Activated CD4-positive, alpha-beta T cell treated with anti-CD3 and anti-CD28 coated beads, Interleukin-2, Interleukin-6, amounts not matched to agents 100 ng/mL and 50 ng/mL, durations not matched to agents 16 hours and 8 hours (primary cell): ENCODE measurements at places on chromosomes 11 and 22.

DNA sequence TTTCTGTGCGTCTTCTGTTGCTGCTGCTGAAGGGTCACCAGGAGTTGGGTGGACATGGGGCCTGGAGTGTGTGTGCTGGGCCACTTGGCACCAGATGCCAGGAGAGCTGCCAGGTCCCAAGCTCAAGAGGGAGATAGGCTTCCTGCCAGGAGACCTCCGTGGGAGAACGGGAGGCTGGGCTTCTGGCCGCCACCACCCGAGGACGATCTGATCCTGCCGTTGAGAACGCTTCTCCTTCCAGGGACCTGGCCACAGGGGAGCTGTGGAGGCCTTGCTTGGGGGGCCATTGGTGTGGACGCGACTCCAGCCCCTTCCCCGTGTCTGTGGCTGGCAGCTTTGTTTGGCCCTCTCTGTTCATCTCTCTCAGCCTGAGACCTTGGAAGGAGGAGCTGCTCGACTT lies 2.4 kb downstream of the BRSK2 start:
- no peak for DNase-seq

DNA sequence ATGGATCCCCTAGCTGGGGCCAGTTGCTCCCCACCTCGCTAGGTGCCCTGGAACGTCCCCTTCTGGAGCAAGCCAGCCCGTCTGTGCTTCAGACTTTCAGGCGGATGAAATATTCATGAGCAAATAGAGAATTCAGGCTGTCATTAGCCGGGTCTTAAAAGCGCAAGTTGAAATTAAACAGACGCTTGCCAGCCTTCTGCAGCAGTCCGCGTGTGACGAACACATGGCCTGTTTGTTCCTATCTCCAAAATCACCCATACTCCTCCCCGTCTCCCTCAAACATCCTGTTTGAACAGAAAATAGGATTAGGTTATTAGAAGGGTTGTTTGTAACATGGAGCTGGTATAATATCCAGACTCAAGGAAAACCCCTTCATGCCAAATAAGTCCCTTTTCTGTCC lies 38.7 kb downstream of the MYO18B start:
- no peak for DNase-seq

DNA sequence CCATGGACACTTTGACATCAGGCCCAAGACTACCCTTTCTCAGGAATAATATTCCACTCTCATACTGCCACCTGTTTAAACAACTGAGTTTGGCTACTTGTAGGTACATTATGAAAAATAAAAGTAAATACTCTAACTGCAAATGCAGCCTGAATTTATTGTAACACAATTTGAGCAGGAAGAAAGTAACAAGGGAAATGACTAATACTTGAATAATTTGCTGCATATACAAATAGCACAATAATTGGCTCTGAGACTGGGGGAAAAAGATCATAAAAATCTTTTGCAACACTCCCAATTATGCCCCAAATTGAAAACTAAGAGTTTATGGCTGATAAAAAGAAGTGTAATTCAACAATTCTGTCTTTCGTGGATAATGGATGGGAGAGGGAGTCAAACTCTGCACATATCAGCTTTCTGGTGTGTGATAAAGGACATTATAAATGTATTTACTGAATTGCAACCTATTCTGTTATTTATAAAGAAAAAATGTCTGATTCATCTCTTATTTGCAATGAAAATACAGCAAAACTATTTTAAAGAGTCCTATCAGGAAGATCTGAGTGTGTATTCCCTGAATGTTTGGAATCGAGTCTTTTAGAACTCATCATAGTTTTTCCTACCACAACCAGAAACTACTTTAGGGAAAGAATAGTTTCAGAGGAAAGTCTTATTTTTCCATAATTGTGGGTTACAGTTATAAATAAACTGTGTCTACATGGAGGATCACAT lies 359.0 kb downstream of the JRKL start:
- DNase-seq = no peak

GRCh38 chr11:120337355-120338106 lies 1.3 kb downstream of the ARHGEF12 start:
- no peak for DNase-seq

DNA sequence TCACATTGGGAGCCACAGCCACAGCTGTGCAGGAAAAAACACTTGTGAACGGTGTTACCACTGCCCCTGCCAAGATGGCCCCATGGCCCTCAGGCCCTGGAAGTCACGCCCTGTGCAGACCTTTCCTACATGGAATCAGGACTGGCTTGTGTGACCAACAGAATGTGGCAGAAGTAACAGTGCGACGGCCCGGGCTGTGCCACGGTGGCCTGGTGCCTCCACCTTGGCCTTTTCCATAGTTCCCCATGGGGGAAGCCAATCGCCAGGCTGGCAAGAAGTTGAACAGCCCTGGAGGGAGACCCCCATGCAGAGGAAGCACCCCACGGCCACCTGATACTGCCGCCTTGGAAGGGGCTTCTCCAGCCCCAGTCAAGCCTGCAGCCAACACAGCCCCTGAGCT lies 48.0 kb downstream of the DHCR7 start:
- no peak for DNase-seq

DNA sequence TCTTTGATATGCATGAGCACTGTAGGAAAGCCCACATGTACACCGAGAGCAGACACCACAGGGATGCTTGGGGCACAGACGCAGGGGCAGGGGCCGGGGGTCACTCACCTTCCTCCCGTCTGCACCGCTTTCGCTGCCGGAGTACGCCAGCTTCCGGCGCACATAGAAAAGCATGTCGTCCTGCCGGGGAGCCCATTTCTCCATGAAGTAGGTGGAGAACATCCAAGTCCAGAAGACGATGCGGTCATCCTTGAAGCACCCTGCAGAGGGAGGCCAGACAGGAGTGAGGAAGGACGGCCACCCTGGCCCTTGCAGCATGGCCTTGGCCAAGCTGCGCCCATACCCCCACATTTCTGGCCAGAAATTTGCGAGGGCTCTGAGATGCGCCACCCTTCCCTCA lies 28.8 kb downstream of the KIAA0930 start:
- no peak for DNase-seq

- DNase-seq = no peak
These were observed 92.3 kb upstream of the PAX6 start for GRCh38 chr11:31903225-31904074.

DNA sequence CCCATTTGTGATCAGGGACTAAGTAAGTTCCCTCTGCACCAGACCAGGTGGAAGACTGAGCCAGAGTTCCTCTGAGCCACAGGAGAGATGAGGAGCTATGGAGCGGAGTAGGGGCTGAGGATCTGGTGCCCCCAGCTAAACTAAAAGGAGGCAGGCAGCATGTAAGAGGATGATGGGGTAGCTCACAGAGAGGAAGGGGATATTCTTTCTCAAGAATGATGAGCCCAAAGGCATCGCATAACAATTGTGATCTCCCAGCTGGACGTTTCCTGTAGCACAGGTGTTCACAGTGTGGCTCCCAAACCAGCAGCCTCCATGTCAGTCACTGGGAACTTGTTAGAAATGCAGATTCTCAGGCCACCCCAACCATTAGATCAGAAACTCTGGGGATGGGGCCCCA lies 24.4 kb downstream of the ADAMTS8 start:
- no peak for DNase-seq

- DNase-seq = no peak
These were observed 55.0 kb upstream of the ARFGAP3 start for GRCh38 chr22:42912059-42912458.

GRCh38 chr11:19878520-19878919 lies 165.9 kb downstream of the NAV2 start:
- no peak for DNase-seq

DNA sequence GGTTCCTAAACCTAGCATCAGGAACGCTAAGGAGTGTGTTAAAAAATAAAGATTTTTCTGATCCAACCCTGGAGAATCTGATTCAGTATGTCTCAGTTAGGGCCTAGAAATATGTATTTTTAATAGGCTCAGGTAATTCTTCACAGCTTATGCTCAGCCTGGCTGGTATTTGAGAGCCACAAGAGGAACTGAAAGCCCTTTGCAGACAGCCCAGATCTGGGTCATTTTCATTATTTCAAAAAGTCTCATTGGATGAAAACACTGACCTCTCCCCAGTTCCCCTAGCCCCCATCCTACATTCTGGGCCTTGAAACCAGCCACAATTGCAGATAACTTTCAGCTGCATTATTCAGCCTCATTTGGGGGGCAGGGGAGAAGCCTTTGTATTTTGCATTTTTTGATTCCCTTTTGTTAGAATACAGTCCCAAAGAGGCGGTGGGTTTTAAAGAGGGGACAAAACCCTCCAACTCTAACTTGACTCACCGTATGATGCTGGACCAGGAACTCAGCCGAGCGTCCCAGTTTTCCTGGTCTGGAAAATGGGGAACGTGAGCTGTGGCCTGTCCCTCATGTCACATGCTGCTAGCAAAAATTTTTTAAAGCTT lies 66.0 kb upstream of the LARGE1 start:
- no peak for DNase-seq

- DNase-seq = no peak
These were observed 14.0 kb downstream of the CAPN5 start for GRCh38 chr11:77080643-77081210.

GRCh38 chr11:2768471-2769408 lies 68.9 kb upstream of the KCNQ1OT1 start:
- DNase-seq = no peak

DNA sequence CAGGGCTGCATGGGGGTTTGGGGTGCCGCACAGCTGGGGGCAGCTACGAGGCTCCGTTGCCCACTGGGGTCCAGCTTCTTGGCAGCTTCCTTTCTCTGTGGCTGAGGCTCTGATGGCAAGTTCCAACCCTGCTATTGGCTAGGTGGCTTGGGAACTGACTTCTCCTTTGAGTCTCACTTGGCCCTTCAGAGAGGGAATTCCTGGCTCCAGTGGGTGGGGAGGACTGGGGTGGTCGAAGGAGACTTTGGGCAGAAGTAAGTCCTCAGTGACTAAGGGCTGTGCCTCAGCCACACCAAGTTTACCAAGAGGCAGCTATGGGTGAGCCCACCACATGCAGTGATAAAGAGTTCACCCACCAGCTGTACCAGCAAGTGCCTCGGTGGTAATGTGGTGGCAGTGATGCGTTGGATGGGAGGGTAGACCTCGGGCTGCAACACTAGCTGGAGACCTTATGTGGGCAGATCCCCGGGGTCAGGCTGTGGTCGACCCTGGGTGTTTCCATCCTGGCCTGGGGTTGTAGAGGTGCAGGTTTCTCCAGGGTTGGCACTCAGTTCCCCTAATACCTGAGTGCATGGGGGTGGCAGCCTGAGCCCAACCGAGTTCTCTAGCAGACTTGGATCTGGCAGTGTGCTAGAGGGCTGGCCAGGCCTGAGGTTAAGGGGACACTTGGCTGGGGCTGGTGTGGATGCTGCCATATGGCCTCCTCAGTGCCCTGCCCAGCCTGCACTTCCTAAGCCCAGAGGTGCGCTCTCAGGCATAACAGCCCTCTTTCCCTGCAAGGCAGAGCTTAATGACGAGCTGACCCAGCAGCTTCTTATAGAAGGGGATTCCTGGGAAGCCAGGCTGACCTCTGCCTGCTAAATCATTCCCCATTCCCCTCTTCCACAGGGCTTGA lies 197.0 kb upstream of the CADM1 start:
- no peak for DNase-seq

DNA sequence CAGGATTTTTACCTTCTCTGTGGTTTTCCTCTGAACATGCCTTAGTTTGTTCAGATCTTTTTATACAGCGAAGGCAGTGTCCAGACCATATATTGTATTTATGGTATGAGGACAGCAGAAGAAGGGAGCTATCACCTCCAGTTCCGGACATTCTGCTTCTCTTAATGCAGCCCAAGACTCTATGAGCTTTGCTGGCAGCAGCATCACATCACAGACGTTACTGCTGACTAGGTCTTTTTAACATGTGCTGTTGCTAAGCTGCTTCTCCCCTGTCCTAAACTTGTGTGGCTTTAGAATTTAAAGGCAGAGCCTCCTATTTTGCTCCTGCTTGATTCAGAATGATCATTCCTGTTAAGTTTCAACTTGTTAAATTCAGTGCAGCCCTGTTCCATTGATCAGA lies 13.4 kb downstream of the MICAL2 start:
- no peak for DNase-seq

- no peak for DNase-seq
These were observed 17.4 kb downstream of the BMAL1 start for GRCh38 chr11:13294771-13295579.

- DNase-seq = no peak
These were observed 46.9 kb downstream of the C22orf31 start for GRCh38 chr22:29014773-29015172.

- no peak for DNase-seq
These were observed 51.1 kb upstream of the JAM3 start for GRCh38 chr11:134017511-134018430.

DNA sequence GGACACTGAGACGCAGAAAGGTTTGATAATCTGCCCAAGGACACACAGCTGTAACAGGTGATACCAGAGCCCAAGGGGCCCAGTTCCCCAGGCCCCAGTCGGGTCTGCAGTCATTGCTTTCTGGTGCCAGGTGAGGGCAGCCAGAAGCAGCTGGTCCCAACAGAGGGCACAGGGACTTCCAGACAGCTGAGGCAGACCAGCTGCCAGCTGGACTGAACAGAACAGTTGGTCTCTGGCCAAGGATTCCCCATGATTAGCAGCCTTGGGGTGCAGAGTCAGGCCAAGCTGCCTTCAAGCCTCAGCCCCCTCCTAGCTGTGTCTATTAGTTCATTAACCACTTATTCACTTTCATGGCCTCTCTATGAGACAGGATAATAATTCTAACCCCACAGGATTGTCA lies 105.6 kb downstream of the RRAS2 start:
- DNase-seq = no peak

DNA sequence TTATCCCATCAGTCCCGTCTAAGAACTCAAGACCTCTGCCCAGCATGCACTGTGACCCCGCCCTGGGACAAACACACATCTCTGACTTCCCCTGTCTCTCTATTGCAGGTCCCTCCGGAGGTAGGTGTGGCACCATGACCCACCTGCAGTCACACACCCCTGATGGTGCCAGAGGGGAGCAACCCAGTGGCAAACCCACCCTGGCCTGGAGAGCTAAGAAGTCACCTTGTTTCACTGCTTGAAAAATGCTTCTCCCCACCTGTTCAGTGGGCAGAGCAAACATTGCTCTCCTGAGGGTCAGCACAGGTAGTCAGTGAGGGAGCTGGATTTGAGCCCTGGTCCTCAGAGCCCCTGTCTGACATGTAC lies 23.9 kb downstream of the CAPN1 start:
- no peak for DNase-seq
